Breast epithelium (tissue), 4 donors: ENCODE measurements at places on chromosomes 12 and 14. TPM values are rescaled to one million over a fixed set of nuclear protein-coding genes. Genes with fewer than 3 reads are reported as not detected.
A peak's percentile ranks its signal among the peaks of the same experiment; 100 is the strongest.

- DNase-seq, result peak; percentile 69
- H3K27me3 ChIP-seq, result no peaks in the 10 kb centered on the region
- no peak overlapping the region for H3K4me3 ChIP-seq
- H3K36me3 ChIP-seq, result no peaks in the 10 kb centered on the region
- peak overlapping the region; percentile 92 for H3K27ac ChIP-seq
- H3K4me1 ChIP-seq, result peaks cover 37% of the 10 kb centered on the region
These were observed 23.0 kb upstream of the TC2N start for GRCh38 chr14:91890291-91890749.

DNA sequence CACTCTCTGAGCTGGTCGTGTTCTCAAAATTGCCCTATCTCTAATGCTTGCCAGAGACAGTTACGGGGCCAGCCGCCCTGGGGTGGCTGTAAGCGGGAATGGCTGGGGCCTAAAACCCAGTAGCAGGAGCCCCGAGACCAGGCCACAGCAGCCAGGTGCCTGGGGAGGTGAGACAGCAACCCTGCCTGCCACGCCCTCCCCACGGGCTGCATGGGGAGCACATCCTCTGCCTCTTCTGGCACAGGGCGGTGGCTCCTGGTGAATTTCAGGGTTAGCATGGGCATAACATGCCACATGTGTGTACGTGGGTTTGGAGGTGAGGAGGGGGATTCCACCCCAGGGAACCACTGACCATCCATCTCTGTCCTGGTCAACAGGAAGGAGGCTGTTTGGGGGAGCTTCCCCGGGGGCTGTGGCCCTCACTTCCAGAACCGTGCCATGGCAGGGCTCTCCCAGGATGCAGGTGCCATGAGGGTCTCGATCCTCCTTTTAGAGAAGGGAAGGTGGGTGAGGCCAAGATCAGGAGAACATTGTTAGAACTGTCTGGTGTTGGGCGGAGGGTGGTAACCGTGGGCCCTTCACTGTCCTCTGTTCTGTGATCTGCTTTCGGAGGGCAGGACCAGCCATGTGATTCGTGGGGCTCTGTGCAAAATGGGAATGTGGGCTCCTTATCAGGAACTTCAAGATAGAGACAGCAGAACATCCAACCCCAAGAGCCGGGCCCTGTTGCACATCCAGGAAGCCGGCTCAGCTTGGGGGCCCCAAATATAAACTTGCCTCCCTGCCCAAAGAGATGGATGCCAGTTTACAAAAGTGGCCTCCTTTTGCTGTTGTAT, 312.2 kb upstream of the DIO3 start:
- no peaks in the 10 kb centered on the region for H3K4me1 ChIP-seq
- no peak for DNase-seq
- peaks cover 15% of the 10 kb centered on the region for H3K27me3 ChIP-seq

GRCh38 chr12:103599274-103599673, 12.2 kb downstream of the STAB2 start:
- no peak overlapping the region for H3K27ac ChIP-seq
- no peaks in the 10 kb centered on the region for H3K36me3 ChIP-seq
- no peak overlapping the region for H3K4me3 ChIP-seq
- no peaks in the 10 kb centered on the region for H3K4me1 ChIP-seq

GDF11 gene
- 1.6 TPM for total RNA-seq

DNA sequence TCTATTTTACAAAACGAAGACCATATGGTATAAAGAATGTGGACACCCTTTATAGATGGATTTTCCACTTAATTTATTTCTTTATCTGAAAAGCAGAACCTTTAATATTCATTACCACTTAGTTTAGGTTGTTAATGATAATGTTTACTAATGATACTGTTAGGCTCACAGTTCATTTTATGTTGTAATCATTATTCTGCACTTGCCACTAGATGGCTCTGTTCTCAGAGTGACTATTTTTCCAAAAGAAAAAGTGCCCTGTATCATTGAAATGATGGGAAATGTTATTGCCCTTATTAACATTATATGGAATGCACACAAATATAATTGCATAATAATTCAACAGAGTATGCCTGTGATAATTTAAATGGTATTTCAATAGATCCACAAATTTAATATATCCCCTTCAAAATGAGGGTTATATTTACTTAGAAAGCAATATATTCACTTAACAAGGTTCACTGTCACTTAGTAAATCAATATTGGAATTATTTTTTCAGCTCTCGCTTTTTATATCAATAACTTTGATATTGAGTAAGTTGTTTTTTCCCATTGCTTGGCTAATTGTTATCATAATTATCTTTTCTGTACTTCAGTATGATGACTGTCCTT, 95.7 kb downstream of the PDE3A start:
- no peaks in the 10 kb centered on the region for H3K27me3 ChIP-seq
- no peaks in the 10 kb centered on the region for H3K36me3 ChIP-seq
- no peak for DNase-seq
- H3K4me3 ChIP-seq, result no peak overlapping the region
- no peak overlapping the region for H3K27ac ChIP-seq

DNA sequence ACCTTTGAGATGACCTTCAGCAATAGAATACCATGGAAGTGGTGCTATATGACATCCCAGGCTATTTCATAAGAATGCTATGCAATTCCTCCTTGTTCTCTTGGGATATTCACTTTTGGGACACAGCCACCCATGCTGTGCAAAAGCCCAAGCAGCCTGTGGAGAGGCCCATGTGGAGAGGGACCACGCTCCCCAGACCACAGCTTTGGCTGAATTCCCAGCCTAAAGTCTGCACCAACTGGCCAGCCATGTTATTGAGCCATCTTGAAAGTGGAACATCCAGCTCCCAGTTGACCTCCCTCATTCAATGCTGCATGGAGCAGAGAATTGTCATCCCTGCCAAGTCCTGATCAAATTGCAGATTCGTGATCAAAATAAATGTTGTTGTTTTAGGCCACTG, 275.1 kb downstream of the SUDS3 start:
- no peaks in the 10 kb centered on the region for H3K27me3 ChIP-seq
- H3K4me3 ChIP-seq, result no peak overlapping the region
- H3K36me3 ChIP-seq, result no peaks in the 10 kb centered on the region

GRCh38 chr12:126784328-126784921, 1482.5 kb upstream of the TMEM132C start:
- H3K27ac ChIP-seq, result no peak overlapping the region
- no peaks in the 10 kb centered on the region for H3K4me1 ChIP-seq
- no peaks in the 10 kb centered on the region for H3K27me3 ChIP-seq
- H3K4me3 ChIP-seq, result no peak overlapping the region
- no peak for DNase-seq

CNTN1 gene
- 1.1 TPM for total RNA-seq

DNA sequence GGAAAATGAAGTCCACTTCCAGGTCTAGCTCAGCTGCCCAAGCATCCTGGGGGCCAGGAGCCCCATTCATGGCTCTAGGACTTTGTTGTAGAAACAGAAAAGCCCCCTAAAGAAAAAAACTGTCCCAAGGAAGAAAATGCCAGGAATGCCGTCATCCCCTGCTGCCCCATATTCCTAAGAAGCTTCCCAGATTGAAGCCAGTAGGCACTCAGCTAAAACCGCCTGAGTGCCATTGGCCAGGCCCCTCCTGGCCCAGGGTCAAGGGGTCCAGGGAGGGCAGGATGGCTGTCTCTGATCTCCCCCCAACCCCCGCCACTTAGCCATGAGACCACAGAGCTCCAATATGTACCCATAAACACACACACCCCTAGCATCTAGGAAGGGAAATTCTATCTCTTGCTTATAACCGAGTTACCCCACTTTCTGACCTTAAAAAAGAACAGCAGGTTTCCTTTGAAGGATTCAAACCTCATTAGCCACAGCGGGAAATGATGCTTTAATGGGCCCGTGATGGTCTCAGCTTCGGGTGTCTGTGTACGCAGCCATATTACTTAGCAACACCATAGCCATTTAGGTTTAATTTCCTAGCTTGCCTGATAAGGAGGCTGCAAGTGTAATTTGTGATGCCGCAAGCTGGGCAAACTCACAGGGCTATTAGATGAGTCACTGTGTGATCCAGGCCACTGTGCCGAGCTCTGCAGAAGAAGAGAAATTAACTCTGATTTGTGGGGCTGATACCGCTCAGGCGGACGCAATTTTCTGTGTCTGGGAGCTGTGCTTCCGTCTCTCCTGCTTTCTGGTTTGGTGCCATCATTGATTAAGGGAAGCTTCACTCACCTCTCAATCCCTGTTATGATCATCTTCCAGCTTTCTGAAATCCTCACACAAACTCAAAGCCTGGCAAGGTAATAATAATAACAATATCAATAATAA, 84.2 kb downstream of the GCH1 start:
- H3K27ac ChIP-seq, result no peak overlapping the region
- H3K27me3 ChIP-seq, result no peaks in the 10 kb centered on the region
- no peaks in the 10 kb centered on the region for H3K36me3 ChIP-seq
- DNase-seq, result no peak
- no peaks in the 10 kb centered on the region for H3K4me1 ChIP-seq
- H3K4me3 ChIP-seq, result no peak overlapping the region

- no peak for DNase-seq
- no peaks in the 10 kb centered on the region for H3K36me3 ChIP-seq
- H3K4me1 ChIP-seq, result no peaks in the 10 kb centered on the region
- no peaks in the 10 kb centered on the region for H3K27me3 ChIP-seq
- peak overlapping the region; percentile 85 for H3K27ac ChIP-seq
These were observed 435.3 kb downstream of the RAD51B start for GRCh38 chr14:68254669-68255527.

- peak overlapping the region; percentile 83 for H3K4me3 ChIP-seq
- DNase-seq, result no peak
- H3K4me1 ChIP-seq, result no peaks in the 10 kb centered on the region
- H3K27me3 ChIP-seq, result no peaks in the 10 kb centered on the region
- no peak overlapping the region for H3K27ac ChIP-seq
These were observed 2.3 kb downstream of the ATXN7L3B start for GRCh38 chr12:74539765-74540526.

- H3K27ac ChIP-seq, result no peak overlapping the region
- H3K4me1 ChIP-seq, result no peaks in the 10 kb centered on the region
- DNase-seq, result no peak
- no peak overlapping the region for H3K4me3 ChIP-seq
- no peaks in the 10 kb centered on the region for H3K27me3 ChIP-seq
These were observed 211.6 kb downstream of the DUSP6 start for GRCh38 chr12:89140602-89141238.

DNA sequence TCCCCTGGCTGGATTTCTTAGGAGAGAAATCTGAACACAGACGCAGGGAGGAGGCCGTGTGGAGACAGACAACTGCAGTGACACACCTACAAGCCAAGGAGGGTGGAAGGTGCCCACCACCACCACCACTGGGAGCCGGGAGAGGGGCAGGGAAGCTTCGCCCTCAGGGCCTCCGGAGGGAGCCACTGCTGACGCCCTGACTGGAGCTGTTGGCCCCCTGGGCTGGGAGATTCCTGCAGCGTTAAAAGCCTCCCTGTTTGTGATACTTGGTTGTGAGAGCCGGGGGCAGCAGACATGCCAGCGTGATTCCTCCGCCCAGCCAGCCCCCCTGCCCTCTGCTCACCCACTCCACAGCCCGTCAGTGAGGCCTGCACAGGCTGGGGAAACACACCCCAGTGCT, 72.0 kb downstream of the CHGA start:
- H3K27me3 ChIP-seq, result no peaks in the 10 kb centered on the region
- H3K4me3 ChIP-seq, result no peak overlapping the region
- no peak for DNase-seq
- no peaks in the 10 kb centered on the region for H3K36me3 ChIP-seq
- H3K27ac ChIP-seq, result no peak overlapping the region
- no peaks in the 10 kb centered on the region for H3K4me1 ChIP-seq

HSPB8 gene
- 44.5 TPM for total RNA-seq

GRCh38 chr12:1935700-1936378, 17.4 kb upstream of the CACNA2D4 start:
- H3K36me3 ChIP-seq, result no peaks in the 10 kb centered on the region
- H3K4me1 ChIP-seq, result no peaks in the 10 kb centered on the region
- peak; percentile 70 for DNase-seq
- H3K27me3 ChIP-seq, result no peaks in the 10 kb centered on the region
- no peak overlapping the region for H3K27ac ChIP-seq

DNA sequence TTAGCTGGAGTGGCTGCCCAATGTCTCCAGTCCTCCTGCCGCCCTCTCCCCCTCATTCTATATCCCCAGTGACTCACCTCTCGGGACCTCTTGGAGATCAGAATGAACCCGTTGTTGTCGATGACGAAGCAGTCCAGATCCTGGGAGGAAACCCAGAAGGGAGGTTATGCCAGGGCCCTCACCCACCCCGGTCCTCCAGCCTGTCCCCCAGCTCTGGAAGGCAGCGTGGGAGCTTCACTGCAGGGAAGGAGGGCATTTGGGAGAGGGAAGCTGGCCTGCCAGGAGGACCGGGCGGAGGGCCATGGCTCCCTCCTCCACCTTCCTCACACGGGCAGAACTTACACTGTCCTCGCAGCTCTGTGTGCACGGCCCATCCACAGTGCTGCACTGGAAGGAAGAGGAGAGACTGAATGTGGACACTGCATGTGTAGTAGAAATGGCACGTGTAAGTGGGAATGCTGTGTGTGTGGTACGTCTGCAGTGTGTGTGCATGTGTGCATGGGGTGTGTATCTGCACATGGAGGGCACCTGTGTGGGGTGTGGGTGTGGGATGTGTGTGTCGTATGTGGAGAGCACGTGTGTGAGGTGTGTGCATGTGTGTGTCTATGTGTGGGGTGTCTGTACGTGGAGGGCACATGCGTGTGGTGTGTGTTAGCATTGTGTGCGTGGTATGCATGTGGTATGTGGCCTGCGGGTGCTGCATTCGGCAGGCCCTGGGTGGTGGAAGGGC, 10.0 kb upstream of the LRTM2 start:
- no peaks in the 10 kb centered on the region for H3K36me3 ChIP-seq
- DNase-seq, result no peak
- no peaks in the 10 kb centered on the region for H3K27me3 ChIP-seq
- no peaks in the 10 kb centered on the region for H3K4me1 ChIP-seq
- H3K27ac ChIP-seq, result no peak overlapping the region
- no peak overlapping the region for H3K4me3 ChIP-seq

AEBP2 gene
- total RNA-seq, result 42.0 TPM

NKX2-8 gene
- total RNA-seq, result not detected

DNA sequence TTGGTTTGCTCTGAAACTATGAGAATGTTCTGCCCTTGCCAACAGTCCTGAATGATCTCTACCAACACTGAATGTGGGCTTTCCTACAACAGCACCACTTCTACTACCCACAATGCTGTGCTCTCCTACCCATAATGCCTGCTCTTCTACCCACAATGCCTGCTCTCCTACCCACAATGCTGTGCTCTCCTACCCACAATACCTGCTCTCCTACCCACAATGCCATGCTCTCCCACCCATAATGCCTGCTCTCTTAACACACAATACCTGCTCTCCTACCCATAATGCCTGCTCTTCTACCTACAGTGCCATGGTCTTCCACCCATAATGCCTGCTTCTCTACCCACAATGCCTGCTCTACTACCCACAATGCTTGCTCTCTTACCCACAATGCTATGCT, 92.3 kb downstream of the KCNK13 start:
- H3K36me3 ChIP-seq, result no peaks in the 10 kb centered on the region
- no peaks in the 10 kb centered on the region for H3K27me3 ChIP-seq
- H3K27ac ChIP-seq, result no peak overlapping the region
- H3K4me1 ChIP-seq, result no peaks in the 10 kb centered on the region
- DNase-seq, result no peak

- no peaks in the 10 kb centered on the region for H3K4me1 ChIP-seq
- H3K36me3 ChIP-seq, result no peaks in the 10 kb centered on the region
- H3K27ac ChIP-seq, result no peak overlapping the region
- H3K27me3 ChIP-seq, result no peaks in the 10 kb centered on the region
These were observed 2.9 kb upstream of the DYRK2 start for GRCh38 chr12:67645601-67646000.

- H3K36me3 ChIP-seq, result no peaks in the 10 kb centered on the region
- no peak for DNase-seq
- H3K4me1 ChIP-seq, result no peaks in the 10 kb centered on the region
- H3K27ac ChIP-seq, result no peak overlapping the region
These were observed 99.2 kb downstream of the BEGAIN start for GRCh38 chr14:100488057-100488456.

- no peak overlapping the region for H3K4me3 ChIP-seq
- no peaks in the 10 kb centered on the region for H3K36me3 ChIP-seq
- DNase-seq, result no peak
- no peaks in the 10 kb centered on the region for H3K27me3 ChIP-seq
These were observed 27.5 kb downstream of the SLC25A29 start for GRCh38 chr14:100278702-100279101.
